Islet precursor cell (in vitro differentiated cells): ENCODE measurements at places on chromosomes 2 and 18.

DNA sequence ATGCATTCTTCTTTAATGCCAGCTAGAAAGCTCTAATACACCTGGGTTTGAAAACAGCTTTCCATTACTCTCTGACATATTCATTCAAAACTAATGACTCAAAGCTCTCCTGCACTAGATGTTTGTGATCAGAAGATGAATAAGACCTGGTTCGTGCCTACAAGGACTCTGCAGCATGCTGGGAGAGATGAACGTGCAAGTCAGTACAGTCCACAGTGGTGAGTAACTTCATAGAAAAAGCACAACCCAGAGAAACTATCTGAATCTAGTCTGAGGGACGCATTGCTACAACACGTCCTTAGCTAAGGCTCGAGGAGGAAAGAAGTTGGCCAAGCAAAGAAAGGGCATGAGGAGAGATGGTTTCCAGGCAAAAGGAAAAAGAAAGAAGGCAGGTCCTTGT is 234.3 kb downstream of the OSR1 start:
- no peak for DNase-seq

DNA sequence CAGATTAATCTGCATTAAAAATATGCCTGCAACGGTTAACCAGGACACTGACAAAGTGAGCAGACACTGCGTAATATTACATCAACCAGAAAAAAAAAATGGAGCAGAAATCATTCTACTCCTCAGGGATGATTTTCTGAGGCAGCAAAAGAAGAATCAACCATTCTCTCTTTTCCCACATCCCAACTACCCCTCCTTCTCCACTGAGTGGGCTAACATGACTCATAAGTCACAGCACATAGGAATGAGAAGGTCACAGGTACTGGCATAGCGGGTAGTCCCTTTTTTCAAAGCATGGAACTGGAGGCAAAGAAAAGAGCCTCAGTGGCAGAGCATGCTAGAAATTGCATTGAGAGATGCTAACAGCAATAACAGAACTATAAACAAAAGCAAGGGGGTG is 54.3 kb upstream of the TSPYL6 start:
- DNase-seq: no peak

- no peak for DNase-seq
Observed at GRCh38 chr18:56945171-56946083, 201.5 kb upstream of the BOD1L2 start.

GRCh38 chr2:161651547-161651946 is 27.3 kb downstream of the SLC4A10 start:
- DNase-seq: peak; percentile 53

GRCh38 chr2:118148133-118148532 is 59.9 kb downstream of the INSIG2 start:
- DNase-seq: no peak
